ENCODE measurements at places on chromosomes 3 and 15.

DNA sequence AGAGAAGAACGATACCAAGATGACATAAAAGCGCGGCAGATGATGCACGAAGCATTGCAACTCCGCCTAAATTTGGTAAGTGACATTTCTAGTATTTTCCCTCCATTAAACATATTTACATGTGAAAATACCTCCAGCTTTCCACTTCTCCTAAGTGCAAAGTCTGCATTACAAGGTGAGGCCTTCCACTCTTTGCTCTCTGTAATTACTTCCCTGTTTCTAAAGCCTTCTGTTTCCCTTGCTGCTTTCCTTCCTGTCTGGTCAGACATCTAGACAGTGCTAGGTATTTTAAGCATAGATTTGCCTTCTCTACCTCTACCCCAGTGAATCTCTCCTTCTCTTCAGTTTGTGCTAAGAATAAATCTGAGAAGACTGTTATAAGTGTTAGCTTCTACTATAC is 1.9 kb downstream of the P2RY12 start:
- no peak for DNase-seq

DNA sequence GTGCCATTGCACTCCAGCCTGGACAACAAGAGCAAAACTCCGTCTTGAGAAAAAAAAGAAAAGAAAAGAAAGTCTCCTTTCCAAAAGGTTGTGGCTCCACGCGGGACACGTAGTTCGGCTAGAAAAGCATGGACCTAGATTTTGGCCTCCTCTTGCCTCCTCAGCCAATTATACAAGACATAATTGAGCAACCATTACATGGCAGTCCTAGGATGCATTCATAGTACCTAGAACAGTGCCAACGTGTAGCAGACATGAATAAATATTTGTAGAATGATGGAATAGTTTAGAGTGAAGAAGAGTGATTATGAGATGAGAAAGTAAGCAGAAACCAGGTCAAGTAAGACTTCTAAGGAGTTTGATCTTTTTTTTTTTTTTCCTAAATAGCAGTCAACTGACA is 112.5 kb downstream of the ZNF609 start:
- no peak for DNase-seq

DNA sequence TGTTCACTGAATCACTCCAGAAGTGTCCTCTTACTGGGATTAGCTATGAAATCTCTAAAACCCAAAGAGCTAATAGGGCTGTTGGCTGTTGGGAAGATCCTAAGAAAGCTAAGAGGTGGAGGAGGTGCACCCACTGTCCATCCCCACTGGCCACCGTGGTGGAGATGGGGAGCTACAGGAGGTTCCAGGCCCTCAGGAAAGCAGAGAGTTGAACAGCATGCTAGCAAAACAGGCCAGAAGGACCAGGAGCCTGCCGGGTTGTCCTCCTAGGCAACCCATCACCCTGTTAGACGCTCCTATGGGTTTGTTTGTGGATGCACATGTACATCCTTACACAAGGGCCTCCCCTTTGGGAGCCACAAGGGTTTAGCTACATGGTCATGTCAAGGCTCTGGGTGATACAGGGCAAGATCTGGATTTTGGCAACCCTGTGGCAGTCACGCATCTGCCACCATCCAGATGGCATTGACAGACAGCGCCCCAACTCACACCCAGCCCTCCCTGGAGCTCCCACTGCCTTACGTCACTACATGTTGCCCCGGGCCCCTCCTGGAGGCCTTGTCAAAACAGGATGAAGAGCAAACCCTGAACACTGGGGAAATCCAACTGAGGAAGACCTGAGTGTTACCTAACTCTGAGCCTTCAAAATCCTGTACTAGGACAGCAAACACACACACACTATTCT is 208.1 kb downstream of the SLCO3A1 start:
- no peak for DNase-seq

DNA sequence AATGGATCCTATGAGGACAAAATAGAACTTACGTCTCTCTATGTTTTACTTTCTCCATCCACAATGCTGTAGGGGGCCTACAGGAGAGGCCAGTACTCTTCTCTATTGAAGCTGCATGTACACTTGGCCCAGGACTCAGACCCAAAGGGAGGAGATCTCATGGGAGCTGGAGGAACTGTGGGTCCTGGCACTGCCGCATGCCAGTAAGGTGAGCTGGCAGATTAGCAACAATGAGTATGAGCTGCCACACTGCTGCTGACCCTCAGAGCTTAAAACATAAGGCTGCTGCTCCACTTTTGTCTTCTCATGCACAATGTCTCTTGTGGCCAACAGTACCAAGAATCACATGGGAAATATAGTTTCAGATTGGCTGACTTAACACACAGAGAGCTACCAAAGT is 57.8 kb upstream of the TBC1D5 start:
- no peak for DNase-seq

- DNase-seq = no peak
These were observed 215.5 kb upstream of the KCNMB2 start for GRCh38 chr3:178320456-178321351.

All from activated CD4-positive, alpha-beta memory T cell treated with anti-CD3 and anti-CD28 coated beads for 36 hours (primary cell).